ENCODE measurements at places on chromosomes 5 and 9. TPM values are rescaled to one million over a fixed set of nuclear protein-coding genes. Genes with fewer than 3 reads are reported as not detected.

The PRKACG gene
- not detected for total RNA-seq

The PCDHA3 gene
- 0.90 TPM for total RNA-seq

The INVS gene
- 7.9 TPM for total RNA-seq

The SOX30 gene
- total RNA-seq: not detected

The UGT3A2 gene
- not detected for total RNA-seq

The LRRC14B gene
- total RNA-seq: not detected

The ITGA1 gene
- 0.82 TPM for total RNA-seq

The ADGRV1 gene
- total RNA-seq: 0.57 TPM

The PLCXD3 gene
- 0.21 TPM for total RNA-seq

The DAB2IP gene
- total RNA-seq: 11.0 TPM

The NOP16 gene
- 129 TPM for total RNA-seq

The NME5 gene
- total RNA-seq: not detected

The FAM221B gene
- total RNA-seq: not detected

The CEP78 gene
- 15.6 TPM for total RNA-seq

The TMOD1 gene
- 2.0 TPM for total RNA-seq

The KCNMB1 gene
- not detected for total RNA-seq

The NACC2 gene
- total RNA-seq: 23.5 TPM

The RBM27 gene
- total RNA-seq: 11.4 TPM

The APBA1 gene
- 0.15 TPM for total RNA-seq

The ASB6 gene
- 17.4 TPM for total RNA-seq

The GNAQ gene
- 20.7 TPM for total RNA-seq

The GABRA1 gene
- total RNA-seq: not detected

The DHX29 gene
- 26.0 TPM for total RNA-seq
